Activated CD4-positive, alpha-beta memory T cell treated with anti-CD3 and anti-CD28 coated beads, Interleukin-2, amount 10 ng/mL, durations not matched to agents 7 days and 5 days (primary cell): ENCODE measurements at places on chromosomes 12 and 14. TPM values are rescaled to one million over a fixed set of nuclear protein-coding genes. Genes with fewer than 3 reads are reported as not detected.

The GLS2 gene
- 0.33 TPM for total RNA-seq

The HOXC4 gene
- 0.15 TPM for total RNA-seq

The ISM2 gene
- not detected for total RNA-seq

The CCNK gene
- 79.2 TPM for total RNA-seq

The HOXC5 gene
- not detected for total RNA-seq

The PCED1B gene
- 62.2 TPM for total RNA-seq

The SMOC1 gene
- total RNA-seq = not detected

The ABCD4 gene
- total RNA-seq = 52.7 TPM

The SCNN1A gene
- total RNA-seq = 1.3 TPM

The FGD4 gene
- 0.15 TPM for total RNA-seq

The PRB2 gene
- total RNA-seq = not detected

The VASH1 gene
- total RNA-seq = 2.6 TPM

The RPGRIP1 gene
- total RNA-seq = not detected

The OTOGL gene
- not detected for total RNA-seq

The RAB2B gene
- 27.6 TPM for total RNA-seq
